Posterior vena cava (tissue), 2 donors: ENCODE measurements at places on chromosomes 6 and 20. TPM values are rescaled to one million over a fixed set of nuclear protein-coding genes. Genes with fewer than 3 reads are reported as not detected.

CCN6 gene
- not detected for total RNA-seq

DNA sequence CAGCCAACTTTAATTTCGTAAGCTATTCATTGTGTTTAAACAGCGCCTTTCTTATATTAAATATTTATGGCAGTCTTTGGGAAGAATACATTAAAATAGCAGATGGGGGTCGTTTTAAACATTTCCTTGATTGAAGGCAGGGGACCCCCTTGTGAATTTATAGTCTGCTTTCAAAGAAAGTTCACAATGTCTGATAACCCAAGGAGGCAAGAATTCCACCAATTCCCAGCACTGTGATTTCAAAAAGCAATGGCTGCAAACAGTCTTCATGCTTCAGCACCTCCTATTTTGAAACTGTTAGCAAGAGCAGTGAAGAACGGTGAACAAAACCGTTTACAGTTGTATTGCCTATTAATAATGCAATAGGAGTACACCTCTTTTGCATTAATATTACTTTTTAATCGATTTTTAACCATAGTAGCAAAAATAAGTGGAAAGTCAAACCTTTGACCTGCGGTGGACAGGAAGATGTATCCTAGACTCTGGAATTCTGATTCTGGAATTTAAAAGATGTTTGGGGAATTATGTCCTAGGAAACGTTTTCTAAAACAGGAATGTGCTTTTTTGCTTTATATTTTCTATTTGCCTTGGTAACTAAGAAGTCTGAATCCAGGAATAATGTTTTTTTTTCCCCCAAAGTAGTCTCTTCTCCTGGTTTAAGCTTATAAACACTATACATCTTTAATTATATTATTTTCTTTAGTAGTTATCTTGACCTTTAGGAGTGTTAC lies 393.0 kb downstream of the CDKAL1 start:
- no peak for DNase-seq

COL9A3 gene
- total RNA-seq, result 1.0 TPM

DNA sequence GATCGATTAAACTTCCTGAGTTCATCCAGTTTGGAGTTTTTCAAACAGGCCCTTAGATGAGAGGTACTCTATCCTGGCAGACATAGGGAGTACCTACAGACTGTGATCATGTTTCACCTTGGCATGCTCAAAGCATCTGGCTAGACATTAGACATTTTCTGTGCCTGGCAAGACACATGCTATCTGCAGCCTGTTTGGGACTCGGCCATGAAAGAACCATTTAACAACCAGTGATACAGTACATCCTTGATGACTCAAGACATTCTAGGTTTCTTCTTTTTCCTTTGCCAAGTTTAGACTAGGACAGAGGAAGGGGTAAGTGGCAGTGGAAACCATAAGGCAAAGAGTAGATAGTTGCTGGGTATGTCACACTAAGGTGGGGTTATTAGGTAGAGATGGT lies 15.4 kb upstream of the PAQR8 start:
- DNase-seq, result no peak

DNA sequence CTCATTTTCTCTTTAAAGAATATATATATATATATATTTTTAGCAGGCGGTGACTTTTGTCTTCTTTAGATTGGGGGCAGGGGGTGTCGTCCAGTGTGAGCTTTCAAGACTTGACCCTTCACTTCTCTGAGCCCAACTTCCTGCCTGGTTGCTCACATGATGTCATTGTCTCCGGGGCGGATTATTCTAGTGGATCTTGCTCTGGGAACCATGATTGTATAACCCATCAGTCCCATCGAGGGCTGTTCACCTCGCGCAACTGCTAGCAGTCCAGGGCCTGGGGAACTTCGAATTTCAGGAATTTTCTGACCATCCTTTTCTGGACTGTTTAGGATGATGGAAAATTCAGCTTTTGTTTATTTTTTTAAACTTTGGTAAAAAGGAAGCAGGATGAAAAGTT lies 1.0 kb downstream of the IGF2R start:
- DNase-seq, result no peak

EIF6 gene
- 89.7 TPM for total RNA-seq

GRCh38 chr20:51586005-51586440 lies 43.5 kb upstream of the NFATC2 start:
- DNase-seq, result no peak

DNA sequence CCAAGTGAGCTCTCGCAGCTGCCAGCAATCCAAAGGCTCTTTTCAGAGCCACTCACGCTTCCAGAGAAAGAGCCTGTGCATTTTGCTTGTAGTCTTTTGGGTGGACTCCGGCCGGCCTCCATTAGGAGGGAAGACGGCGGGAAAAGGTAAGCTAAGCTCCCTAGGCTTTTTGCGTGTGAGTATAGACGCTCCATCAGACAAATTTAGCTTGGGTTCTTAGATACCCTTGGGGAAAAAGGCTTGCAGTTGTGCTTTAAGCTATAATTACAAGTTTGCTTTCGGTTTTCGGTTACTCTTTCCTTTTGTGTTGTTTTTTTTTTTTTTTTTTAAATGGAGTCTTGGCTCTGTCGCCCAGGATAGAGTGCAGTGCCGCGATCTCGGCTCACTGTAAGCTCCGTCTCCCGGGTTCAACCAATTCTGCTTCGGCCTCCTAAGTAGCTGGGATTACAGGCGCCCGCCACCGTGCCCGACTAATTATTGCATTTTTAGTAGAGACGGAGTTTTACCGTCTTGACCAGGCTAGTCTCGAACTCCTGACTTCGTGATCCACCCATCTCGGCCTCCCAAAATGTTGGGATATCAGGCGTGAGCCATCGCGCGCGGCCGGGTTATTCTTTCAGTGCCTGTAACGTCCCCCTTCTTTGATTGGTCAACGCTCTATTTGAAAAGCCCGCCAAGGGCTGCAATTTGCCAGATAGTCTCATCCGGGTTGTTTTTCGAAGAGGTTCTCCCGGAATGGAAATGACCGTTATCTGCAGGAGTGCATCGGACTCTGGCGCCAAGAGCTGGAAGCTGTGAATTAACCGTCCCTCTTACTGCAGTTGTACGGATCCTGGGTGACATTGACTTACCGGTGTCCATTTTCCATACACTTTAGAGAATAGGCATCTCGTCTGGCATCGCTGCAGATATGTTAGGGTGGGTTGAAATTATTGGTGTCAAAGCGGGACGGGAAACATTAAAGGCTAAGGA lies 18.1 kb downstream of the OR2B2 start:
- peak; percentile 94 for DNase-seq

E2F1 gene
- 2.0 TPM for total RNA-seq

- no peak for DNase-seq
Measured at GRCh38 chr20:47125508-47125757, 230.8 kb downstream of the EYA2 start.

TENT5A gene
- total RNA-seq, result 43.6 TPM

DNA sequence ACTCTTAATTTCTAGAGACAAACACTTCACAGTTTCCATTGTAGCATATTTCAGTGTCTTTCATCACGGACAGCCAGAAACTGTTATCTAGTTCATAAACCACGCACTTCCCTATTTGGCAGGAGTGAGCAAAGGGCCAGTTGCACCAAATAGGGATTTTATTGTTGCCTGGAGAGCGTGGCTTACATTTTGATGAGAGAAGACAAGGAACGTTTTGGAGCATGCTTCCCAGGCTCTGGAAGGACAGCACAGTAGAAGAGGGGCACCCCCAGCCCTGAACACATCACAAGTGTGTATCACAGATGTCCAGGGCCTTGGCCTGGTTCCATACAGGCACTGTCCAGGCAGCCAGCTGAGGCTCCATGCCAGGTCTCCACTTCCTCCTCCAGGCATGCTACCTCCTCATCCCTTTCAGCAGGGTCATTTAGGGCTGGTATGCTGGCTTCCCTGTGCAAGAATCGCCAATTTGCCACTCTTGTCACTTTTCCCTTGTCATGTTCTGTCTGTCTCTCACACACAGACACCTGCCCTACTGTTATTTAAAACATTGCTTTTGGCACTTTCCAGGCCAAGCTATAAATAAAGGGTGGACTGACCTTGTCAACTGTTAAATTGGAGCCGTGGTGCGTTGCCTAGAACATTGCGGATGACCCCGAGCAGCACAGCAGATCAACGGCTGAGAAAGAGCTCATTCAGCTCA lies 235.0 kb upstream of the GMDS start:
- DNase-seq, result no peak

- peak; percentile 86 for DNase-seq
Measured at GRCh38 chr6:44002593-44003344, 124.5 kb downstream of the MRPL14 start.

GRCh38 chr20:32465092-32465900 lies 107.2 kb downstream of the ASXL1 start:
- DNase-seq, result peak; percentile 91

ECT2L gene
- not detected for total RNA-seq

- no peak for DNase-seq
Measured at GRCh38 chr6:87401832-87402231, 5.9 kb upstream of the CFAP206 start.

RBM24 gene
- total RNA-seq, result 15.7 TPM

DNA sequence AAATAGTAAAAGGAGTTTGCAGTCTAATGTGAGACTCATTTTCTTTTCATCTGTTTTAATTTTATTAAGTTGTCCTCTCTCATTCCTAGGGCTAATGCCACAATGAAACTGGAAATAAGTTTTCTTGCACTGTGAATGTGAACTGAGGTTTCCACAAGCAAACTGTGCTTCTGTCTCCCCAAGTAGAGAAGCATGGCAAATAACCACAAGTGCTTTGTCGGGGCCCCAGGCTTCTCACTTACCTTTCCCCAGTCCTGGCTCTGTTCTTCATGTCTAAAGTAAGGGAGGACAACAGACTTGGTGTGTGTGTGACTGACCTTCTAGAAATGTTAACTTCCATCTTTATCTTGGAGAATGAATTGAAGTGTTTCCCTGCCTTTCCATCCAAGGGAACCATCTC lies 80.8 kb downstream of the CBFA2T2 start:
- DNase-seq, result no peak

WFDC12 gene
- not detected for total RNA-seq

- DNase-seq, result peak; percentile 83
Measured at GRCh38 chr6:3825331-3825831, 23.8 kb upstream of the FAM50B start.

DNA sequence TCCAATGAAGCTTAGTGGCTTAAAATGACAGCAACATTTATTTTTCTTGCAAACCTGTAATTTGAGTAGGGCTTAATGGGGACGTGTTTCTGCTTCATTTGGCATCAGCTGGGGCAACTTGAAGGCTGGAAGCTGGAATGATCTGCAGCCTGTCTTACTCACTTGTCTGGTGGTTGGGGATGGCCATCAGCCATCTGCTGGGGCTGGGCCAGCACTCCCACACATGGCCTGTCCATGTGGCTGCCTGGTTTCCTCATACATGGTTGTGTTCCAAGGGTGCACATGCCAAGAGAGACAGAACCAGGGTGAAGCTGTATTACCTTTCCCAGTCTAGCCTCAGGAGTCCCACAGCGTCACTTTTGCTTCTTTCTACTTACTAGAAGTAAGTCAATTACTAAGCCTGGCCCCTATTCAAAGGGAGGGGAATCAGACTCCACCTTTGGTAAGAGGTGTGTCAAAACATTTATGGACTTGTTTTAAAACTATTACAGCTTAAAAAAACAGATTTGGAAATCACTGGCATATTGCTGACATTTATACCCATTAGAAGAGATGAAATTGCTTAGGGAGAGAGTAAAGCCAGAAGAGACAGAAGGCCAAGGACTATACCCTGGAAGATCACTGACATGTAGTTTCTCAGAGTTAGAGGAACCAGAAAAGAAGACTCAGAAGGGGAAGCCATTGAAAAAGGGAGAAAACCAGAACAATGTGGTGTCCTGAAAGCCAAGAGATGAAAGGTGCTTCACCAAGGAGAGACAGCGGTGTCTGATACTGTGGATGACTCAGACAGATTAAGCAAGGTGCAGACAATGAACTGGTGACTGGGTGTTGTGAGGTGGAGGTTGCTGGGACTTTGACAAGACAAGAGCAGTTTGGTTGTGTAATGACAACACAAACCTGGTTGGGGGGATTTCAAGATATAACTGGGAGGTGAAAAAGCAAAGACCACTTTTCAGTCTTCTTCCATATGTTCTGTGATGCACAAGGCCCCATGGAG lies 345.2 kb downstream of the GJA1 start:
- DNase-seq, result peak; percentile 93

DNA sequence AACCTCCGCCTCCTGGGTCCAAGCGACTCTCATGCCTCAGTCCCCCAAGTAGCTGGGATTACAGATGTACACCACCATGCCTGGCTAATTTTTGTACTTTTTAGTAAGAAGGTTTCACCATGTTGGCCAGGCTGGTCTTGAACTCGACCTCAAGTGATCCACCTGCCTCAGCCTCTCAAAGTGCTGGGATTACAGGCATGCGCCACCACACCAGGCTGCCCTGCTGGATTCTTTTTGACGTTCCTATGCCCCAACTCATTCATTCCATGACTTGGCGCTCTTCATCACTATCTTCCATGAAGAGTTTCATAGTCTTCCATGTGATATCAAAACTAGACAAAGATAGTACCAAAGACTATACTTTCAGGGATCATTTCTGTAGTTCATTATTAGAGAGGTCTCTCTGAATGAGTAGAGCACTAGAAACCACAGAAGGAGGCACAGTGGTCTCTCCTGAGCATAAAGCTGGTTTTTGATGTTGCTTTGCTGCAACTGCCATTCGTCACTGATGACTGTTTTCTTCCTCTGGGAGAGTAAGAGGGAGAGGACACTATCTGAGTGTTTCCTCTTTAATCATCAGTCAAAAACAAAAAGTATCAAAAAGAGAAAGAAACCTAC lies 23.5 kb downstream of the DNAAF9 start:
- DNase-seq, result no peak

DNA sequence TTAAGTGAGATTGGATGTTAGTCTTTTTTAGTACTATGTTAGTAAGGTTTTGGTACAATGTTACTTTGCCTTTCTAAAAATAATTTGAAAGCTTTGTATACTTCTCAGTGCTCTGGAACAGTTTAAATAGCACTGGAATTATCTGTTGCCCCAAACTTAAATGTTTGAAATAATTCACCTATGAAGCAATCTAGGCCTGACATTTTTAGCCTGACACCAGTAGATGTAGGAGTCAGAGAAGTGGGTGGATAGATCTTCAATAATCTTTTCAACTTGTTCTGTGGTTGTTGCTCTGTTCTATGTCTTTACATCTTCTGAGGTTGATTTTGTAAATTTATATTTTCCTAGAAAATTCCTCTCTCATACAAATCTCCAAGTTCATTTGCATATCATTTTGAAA lies 103.1 kb upstream of the ADGRF1 start:
- DNase-seq, result no peak
